ENCODE measurements at places on chromosomes 4 and X.
A peak's percentile ranks its signal among the peaks of the same experiment; 100 is the strongest.

GRCh38 chr4:786861-787300, 39.0 kb downstream of the CPLX1 start:
- DNase-seq, result no peak

DNA sequence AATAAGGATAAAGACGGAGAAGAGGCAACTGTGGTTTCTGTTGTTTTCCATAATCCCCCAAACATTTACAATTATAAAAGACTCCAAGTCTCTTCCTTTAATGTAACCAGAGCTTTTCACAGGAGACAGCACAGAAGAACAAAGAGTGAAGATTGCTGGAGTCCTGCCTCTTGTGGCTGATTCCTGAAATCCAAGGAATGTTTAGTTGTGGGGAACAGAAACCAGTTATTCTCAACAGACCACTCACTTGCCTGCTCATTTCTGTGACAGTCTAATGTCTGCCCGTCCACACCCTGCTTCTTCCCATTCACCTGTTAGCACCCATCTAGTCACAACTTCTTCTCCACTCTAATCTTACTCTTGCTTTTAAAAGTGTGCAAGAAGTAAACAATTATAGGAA, 12.1 kb downstream of the TEX13B start:
- no peak for DNase-seq

DNA sequence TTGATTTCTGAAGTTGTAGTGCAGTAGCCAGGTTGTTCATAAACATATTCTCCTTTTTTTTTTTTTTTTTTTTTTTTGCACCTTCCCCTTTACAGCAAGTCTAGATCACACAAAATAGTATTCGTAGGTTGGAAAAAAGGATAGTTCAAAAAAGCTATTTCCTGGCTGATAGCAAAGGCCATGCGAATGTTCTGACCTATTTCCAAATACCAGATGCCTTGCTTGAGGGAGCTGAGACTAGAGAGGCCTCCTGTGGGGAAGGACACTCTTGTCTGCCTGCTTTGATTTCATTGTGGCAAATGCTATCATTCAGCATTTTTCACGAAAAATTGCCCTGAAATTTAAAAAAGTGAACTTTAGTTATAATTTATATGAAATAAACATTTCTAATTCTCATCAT, 111.4 kb downstream of the MAD2L1 start:
- DNase-seq, result no peak

GRCh38 chr4:2177443-2178093, 64.4 kb downstream of the HAUS3 start:
- no peak for DNase-seq

DNA sequence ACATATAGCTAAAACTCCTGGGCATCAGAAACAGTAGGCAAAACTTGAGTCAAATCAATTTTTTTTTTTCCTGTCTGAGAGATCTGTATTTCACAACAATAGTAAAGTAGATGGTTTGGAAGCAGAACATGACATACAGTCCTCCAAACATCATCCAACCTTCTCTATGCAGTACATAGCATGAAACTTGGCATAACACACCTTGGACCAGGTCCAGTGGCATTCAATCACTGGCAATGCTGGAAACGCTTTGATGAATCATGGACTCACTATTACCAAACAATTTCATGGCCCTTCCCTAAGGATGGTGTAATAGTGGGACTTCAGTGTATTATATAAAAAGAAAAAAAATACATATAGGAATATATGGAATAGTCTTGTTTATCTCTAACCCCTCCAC, 154.6 kb downstream of the FMR1NB start:
- peak; percentile 1 for DNase-seq

- peak; percentile 72 for DNase-seq
These were observed 132.6 kb downstream of the IL15 start for GRCh38 chr4:141768954-141769353.

DNA sequence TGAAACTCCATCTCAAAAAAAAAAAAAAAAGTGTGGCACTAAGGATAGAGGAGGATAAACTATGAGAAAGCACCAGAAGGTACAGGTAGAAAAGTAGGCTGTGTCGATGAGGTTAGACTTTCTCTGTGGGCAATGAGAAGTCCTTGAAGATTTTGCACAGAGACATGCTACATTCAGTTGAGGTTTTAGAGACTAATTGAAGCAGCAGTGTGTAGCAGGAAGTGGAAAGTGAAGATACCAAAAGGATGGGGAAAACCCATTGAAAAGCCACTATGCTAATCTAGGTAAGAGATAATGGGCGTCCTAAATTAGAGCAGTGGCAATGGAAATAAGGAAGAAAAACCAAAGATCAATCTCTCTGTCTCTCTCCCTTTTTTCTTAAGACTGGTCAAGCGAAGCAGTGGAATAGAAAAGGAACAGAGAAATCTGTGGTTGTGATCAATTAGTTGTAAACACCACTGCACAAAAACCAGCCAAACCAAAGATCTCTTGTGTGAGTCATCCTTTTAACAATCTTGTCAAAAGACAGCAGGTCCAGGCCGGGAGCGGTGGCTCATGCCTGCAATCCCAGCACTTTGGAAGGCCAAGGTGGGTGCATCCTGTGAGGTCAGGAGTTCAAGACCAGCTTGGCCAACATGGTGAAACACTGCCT, 3.5 kb downstream of the SPINK2 start:
- DNase-seq, result no peak

DNA sequence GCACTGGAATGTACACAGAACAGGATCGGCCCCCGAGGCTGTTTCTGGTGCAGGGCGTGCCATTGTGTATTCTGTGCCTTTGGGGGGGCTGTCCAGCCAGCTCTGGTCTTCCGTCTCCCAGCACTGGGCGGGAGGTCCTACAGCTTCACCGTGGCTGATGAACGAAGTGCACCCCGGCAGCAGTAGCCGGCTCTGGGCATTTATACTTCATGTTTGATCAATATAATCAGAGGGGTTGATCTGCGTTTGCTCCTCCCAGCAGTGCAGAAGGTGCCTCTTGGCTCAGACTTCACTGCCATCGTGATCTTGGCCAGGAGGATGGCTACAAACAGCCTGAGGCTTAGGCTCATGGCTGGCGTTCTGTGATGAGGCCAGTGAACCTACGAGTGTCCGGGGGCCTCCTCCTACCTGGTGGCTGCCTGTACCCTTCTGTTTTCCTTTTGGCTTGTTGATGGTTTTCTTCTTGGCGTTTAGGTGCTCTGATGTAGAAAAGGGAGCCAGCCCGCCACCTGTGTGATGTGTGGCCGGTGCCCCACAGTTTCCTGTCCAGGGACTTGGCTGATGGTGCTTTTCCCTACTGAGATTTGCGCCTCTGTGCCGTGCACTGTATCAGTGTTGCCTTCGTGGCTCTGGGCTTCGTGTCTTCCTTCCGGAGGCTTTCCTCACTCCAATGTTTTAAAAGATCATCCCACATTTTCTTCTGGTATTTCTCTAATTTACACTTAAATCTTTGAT, 31.2 kb upstream of the HGFAC start:
- DNase-seq, result no peak

GRCh38 chr4:2163311-2163821, 78.6 kb downstream of the HAUS3 start:
- no peak for DNase-seq

GRCh38 chr4:18050448-18050847, 28.9 kb upstream of the LCORL start:
- no peak for DNase-seq

DNA sequence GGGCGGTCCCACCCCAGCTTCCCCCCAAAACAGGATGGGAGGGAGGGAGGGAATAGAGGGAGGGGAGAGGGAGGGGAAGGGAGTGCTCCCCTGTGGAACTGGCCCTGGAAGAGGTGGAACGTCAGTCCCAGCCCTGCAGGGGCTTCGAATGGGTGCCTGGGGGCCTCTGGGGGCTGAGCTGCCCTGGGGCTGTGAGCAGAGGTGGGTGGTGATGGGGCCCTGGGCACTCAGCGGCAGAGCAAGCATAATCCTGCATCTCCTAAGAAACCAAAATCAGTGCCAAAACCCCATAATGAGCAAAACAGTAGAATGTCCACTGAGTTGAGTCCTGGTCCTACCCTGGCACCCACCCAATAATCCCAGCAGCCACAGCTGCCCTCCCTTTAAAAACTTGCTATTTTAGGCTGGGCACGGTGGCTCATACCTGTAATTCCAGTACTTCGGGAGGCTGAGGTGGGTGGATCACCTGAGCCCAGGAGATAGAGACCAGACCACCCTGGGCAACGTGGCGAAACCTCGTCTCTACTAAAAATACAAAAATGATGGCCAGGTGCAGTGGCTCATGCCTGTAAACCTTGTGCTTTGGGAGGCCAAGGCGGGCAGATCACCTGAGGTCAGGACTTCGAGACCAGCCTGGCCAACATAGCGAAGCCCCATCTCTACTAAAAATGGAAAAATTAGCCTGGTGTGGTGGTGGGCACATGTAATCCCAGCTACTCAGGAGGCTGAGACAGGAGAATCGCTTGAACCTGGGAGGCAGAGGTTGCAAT, 11.1 kb downstream of the DOK7 start:
- DNase-seq, result no peak

GRCh38 chrX:85544609-85545008, 165.1 kb upstream of the POF1B start:
- DNase-seq, result no peak

GRCh38 chr4:33357121-33357520, 2637.0 kb downstream of the PCDH7 start:
- no peak for DNase-seq

DNA sequence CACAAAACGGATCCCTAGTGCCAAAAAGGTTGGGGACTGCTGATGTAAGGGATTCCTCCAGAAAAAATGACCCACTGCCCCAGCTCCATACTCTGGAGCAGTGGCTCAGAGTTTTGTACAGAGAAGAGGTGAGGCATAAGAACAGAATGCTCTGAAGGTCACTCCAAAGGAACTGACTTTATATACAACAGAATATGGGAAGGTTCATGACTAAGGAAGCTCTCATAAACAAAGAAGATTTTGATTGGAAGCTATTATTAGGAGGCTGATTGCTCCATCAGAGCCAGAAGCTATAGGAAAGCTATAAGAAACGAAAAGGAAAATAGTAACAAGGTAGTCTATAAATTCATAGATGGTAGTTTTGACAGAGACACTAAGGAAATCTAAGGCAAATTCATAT, 203.1 kb downstream of the SLC7A11 start:
- DNase-seq, result peak; percentile 35
